ENCODE measurements at places on chromosomes 5 and 9.

- peak; percentile 4 for DNase-seq
Measured at GRCh38 chr9:137740312-137740711, 121.5 kb downstream of the EHMT1 start.

DNA sequence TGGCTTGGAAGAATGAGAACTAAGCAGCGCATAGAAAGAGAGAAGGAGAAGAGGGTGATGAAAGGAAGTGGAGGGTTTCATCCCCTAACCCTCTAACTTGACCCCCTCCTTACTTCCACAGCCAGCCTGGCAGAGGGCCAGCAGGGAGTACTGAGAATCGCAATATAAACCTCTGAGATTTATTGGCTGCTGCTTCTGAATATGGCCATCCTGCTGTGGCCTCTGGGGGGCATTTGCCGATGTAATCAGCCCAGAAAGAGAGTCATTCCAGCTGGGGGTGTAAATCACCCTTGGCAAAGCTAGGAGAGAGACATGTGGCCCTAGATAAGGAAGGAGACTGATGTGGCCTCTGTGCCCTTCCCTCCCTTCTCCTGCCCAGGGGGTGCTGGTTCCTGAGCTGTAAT is 960 bp upstream of the GFRA3 start:
- DNase-seq, result no peak

DNA sequence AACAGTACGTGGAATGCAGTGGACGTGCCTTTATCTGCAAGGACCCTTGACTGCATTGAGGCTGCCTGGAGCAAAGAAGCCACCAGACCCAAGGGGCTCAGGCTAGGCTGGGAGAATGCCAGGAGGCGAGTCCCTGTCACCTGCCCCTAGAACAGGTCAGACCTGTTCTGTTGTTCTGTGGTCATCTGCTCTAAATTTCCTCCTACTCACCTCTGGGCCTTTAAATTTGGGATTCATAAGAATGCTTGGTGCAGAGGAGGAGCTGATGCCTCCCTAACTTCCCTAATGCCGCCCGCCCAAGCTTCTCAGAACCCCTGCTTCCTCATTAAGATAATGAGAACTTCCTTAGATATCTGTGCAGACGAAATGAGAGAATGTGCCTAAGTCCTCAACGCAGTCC is 32.0 kb downstream of the DAPK1 start:
- no peak for DNase-seq

- DNase-seq, result no peak
Measured at GRCh38 chr9:127770583-127770904, 7.9 kb downstream of the SH2D3C start.

DNA sequence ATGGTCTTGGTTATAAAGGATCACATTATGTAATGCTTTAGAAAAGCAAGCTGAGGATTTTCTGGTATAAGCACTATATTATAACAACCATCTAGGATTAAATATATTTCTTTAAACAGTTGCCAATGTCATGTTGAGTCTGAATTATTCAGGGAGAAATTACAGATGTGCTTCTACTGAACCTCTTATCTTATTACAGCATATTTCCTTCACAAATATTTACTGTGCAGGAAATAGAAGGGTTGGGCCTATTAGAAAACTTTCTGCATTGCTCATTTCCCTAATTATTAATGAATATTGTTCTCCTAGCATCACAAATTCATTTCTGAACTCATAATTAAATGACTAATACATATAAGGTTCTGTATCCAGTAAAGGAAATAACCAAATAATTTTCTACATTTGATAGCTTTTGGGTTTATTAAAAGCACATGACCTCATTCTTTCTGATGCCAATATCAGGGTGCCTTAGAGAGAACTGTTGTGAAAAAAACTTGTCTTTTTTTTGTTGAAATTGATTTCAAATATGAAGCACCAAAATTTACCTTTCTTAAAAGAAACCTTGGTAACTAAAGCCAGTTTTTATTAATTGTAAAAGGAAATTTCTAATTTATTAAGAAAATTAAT is 476.8 kb upstream of the PTGER4 start:
- no peak for DNase-seq

DNA sequence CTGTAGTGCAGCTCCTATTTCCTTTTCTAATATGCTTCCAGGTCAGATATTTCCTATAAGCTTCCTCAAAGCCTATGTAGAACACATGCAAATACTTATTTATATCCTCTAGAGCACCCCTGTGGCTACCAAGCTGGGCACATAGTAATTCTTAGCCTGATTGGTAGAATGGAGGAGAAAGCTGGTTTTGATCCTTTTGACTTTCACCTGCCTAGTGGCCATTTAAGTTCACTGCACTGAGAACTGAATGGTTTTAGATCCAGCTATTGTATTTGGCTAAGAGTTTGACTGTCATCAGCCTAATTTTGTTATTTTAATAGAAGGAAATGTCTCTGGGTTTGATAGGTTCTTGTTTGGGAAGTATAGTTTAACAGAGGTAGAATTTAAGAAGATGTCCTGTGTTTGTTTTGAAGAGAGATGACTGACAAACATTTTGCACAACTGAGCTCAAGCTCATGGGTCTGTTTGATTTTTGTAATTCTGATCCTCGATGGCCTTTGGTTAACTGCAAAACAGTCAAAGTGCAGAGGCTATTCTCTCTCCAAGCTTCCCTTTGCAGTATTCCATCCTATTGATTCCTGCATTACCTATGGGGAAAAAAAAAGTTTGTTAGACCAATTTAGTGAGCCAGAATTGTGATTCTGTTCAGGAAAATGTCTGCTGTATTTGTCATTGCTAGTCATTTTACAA is 85.4 kb downstream of the KCNN2 start:
- DNase-seq, result no peak

DNA sequence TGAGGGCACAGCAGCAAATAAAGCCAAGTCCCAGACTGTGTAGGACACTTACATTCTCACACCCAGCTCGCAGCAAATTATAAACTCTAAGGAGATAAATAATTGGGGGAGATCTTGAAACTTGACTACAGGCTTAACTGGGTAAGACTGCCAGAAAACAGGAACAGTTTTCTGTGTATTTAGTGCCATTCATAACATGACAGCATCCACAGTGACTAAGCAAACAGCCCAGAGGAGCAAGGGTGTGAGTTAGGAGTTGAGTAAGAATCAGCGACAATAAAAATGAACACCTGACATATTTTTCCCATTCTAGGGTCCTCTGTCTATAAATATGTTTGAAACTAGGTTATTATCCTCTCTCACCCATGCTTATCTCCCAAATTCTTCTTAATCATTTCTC is 370.9 kb upstream of the WWC1 start:
- DNase-seq, result no peak

DNA sequence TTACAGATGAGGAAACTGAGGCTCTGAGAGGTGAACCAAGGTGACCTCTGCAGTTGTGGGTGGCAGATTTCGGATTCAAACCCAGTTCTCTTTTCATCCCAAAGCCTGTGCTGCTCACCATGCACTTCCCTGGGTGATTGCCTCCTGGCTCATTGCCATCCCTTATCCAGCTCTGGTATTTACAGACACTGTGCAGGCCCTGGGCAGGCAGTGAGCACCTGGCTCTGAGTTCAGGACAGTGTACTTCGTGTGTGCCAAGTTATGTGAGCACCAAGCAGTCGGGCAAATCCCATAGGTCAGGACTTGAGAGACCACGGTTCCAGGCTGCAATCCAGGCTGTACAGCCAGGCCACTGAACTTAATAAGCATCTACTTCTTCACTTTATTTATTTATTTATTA is 1.4 kb downstream of the LRSAM1 start:
- no peak for DNase-seq

- DNase-seq, result peak; percentile 30
Measured at GRCh38 chr5:73419465-73420390, 28.8 kb downstream of the FOXD1 start.

DNA sequence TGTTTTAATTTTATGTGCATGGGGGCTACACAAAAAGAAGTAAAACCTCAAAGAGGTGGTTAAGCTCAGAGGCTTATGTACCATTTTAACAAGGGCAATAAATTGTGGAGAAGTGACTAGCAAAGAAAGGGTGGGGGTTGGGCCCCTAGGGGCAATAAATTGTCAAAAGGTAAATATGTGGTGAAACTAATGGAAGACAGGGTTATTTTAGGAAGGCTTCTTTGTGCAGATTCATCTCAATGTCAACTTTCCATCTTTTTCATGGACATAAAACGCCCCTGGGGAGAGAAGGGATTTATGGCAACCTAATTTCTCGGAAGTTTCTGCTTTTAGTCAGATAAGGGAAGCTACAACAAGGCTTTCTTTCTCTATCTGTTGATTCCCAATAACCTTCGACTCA is 42.5 kb upstream of the GOLM1 start:
- DNase-seq, result no peak

Data from BJ (cell line).